ENCODE measurements at places on chromosomes 7 and 10.

GRCh38 chr10:67200913-67201564 lies 275.2 kb downstream of the LRRTM3 start:
- no peak for DNase-seq

- DNase-seq, result no peak
These were observed 61.0 kb downstream of the CFAP46 start for GRCh38 chr10:132881186-132881920.

DNA sequence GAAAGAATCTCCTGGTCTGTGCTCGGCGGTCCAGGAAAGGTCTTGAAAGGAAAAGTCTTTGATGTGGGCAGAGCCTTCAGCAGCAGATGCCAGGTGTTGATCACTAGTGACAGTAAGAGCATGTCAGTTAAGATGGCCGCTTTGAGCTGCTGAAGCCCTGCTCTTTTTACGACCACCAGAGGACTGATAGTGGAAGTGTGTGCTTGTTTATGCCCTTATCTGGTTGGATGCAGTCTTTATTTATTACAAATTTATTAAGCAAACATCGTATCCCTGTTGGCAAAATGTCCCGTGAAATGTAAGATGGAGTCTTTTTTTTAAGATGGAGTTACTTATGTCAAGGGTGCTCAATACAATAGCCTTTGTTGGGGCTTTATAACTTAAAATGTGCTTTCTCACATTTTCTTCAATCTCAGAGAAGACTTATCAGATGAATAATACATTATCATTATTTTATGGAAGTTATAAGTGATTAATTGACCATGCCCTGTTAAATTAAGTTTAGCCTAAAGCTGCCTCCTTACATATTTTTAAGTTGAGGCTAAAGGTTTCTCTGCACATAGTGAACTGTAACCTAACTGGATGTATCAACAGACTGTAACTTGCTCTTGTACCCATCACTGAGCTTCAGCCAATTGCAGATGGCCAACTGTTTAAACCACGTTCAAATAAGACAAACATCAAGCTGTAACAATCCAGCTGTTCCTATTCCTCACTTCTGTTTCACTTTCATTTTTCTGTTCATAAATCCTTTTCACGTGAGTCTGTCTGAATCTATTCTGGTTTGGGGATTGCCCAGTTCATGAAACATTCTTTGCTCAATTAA lies 97.4 kb upstream of the PIK3CG start:
- DNase-seq, result peak; percentile 60

GRCh38 chr10:123786896-123787295 lies 104.7 kb downstream of the CPXM2 start:
- no peak for DNase-seq

DNA sequence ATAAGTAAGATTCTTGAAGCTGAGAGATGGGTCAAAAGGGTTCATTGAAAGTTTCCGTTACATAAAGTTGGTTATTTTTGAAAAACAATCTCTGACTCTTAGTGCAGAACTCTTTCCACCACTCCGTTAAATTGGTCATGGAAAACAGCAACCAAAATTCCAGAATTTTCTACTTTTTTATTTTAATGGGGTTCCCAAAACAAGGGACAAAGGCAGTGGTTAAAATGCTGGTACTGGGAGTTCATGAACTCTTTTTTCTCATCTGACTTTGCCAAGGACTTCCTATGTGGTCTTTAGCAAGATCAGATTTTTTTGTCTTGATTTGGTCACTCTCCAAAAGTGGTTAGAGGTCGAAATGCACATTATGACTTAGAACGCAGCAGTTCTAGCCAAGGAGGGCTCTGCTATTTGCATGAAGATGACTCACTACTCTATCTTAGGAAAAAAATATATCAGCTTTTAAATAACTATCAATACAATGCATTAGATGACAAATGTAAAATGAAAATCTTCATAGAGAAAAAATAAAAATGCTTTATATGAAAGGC lies 145.7 kb downstream of the REEP3 start:
- peak; percentile 86 for DNase-seq

GRCh38 chr7:122256046-122256445 lies 48.5 kb downstream of the FEZF1 start:
- no peak for DNase-seq

DNA sequence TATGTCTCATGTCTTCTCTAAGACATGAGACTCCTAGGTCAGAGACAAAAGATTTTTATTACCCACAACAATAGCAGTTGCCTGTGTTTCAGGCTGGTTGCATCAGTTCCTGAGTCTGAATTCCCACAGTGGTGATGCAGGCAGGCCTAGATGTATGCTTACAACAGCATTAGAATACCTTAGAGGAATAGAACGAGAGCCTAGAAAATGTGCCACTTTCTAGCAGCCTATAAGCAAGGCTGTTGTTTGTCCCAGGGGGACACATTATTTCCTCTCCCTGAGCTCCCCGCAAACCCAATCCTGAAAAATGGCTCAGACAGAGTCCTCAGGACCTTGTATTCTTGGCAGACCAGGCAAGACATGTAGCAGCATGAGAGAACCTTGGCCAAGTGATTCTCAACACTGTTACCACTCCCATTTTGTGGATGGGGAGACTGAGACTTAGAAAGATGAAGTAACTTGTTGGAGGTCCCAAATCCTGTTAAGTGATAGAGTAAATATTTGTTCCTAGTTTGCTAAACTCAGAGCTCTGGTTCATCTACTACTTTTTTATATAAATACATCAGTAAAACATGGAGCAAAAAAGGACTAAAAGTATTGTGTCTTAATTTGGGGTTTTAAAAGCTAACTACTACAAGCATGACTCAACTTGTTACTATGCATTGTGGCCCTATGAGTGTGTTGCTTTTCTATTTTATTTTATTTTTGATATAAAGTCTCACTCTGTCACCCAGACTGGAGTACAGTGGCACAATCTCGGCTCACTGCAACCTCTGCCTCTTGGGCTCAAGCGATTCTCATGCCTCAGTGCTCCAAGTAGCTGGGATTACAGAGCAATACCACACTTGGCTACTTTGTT lies 14.2 kb downstream of the VTI1A start:
- peak; percentile 87 for DNase-seq

GRCh38 chr7:113548137-113548536 lies 370.7 kb downstream of the PPP1R3A start:
- DNase-seq, result no peak

DNA sequence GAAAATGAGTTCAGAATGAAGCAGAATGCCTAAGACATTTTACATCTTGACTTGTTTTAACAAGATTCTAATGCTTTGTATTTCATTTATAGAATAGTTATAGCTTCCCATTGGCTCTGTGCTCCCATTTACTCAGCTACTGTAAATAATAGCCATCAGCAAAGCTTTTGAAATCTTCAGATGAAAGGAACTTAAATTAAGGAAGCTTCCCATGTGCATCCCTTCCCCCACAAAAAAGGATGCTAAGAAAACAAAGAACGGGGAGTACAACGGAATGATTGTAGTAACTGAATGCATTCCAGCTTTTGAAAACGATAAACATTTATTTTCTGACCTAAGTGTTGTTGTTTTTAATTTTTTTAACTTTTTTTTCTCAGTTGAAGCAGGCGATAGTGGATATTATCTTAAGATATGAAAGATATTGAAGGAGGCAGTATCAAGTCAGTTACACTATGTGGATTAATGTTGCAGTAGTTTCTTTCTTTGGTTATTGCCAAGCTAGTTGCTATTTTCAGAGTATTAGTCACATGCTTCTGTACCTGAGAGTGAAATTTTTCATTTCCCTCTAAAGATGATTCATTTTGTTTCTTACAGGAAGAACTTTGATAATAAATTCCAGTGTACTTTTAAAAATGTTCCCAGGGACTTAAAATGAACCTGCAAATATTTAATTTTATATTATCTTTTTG lies 129.2 kb downstream of the KCND2 start:
- peak; percentile 3 for DNase-seq

DNA sequence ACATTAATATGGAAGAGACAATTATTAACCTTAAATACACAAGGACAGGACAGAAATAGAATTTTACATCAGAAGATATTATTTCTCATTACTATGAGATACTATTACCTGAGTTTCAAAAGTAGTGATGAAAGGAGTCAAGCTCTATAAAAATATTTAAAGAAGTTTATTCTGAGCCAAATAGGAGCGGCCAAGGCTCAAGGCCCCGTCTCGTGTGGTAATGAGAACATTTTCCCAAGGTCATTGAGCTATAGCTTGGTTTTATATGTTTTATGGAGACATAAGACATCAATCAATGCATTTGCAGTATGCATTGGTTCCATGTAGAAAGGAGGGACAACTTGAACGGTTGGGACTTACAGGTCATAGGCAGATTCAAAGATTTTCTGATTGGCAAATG lies 29.4 kb upstream of the ZMYND11 start:
- DNase-seq, result no peak

DNA sequence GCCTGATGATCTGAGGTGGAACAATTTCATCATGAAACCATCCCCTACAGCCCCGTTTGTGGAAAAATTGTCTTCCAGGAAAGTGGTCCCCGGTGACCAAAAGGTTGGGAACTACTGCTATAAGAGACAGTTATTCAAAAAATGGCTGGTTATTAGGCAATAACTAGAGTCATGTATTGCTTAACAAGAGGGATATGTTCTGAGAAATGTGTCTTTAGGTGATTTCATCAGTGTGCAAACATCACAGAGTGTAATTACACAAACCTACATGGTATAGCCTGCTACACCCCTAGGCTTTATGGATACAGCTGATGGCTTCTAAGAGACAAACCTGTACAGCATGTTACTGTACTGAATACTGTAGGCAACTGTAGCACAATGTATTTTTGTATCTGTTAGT lies 71.3 kb upstream of the CSTF2T start:
- DNase-seq, result peak; percentile 52

- peak; percentile 38 for DNase-seq
These were observed 127.2 kb downstream of the PPP1R17 start for GRCh38 chr7:31814187-31814586.

DNA sequence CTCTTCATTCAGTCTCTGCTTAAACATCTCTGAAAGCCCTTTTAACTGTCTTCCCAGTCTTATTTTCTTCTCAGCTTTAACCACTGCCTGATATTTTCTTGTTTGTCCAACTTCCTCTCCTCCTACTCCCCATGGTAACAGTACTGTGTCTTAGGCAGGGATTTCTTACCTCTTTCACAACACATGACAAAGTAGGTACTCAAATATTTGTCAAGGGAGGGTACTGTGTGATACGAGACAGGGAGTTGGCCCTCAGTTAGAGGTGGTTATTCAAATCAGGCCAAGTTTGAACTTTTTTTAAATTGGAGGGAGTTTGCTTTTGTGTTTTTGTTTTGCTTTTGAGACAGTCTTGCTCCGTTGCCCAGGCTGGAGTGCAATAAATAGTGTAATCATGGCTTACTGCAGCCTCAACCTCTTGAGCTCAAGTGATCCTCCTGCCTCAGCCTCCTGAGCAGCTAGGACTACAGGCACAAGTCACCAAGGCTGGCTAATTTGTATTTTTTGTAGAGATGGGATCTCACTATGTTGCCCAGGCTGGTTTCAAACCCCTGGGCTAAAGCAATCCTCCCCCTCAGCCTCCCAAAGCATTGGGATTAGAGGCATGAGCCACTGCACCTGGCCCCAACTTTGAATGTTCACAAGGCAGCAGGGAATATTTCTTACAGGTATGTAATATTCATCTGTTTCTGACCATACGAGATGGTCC lies 2.5 kb upstream of the KPNA7 start:
- peak; percentile 46 for DNase-seq

DNA sequence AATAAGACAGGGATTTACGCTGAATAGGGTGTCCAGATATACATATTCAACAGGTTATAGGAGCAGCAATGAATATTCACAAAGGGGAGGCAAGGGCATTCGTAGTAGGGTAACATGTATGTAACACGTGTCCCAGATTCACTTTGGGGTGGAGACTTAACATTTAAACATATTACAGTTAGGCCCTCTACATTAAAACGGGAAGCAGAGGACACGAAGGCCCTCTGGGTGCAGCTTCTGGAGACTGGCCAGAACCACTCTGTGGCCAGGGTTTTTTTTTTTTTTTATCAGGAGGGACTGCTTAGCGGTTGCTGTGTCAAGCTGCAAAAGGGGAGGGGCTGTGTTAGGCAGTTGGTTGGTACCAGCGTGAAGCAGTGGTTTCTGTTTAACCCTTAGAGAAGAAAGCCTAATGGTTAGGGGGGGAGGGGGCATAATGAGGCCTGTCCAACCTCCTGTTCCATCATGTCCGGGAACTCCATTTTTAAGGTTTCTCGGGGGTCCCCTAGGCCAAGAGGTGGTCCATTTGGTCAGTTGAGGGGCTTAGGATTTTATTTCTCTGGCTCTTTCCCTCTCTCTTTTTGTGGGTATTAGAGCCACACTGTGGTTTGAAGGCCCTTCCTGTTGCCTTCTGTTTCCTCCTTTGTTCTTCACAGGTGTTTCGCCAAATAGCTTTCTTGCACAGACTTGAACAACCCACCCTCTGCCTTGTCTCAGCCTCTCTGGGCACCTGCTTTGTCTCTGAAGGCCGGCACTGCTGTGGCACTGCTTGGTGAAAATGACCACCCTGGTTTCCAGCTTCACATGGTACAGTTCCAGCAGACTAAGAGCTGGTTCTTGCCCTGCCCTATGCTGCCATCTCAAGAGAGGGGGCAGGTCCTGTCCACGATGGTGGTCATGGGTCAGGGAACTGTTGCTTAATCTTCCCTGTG lies 26.4 kb downstream of the PRF1 start:
- peak; percentile 59 for DNase-seq

- DNase-seq, result no peak
These were observed 72.8 kb upstream of the NMT2 start for GRCh38 chr10:15241306-15241705.

GRCh38 chr10:102951316-102951715 lies 33.2 kb downstream of the CNNM2 start:
- peak; percentile 23 for DNase-seq

GRCh38 chr7:68470836-68471435 lies 1127.3 kb upstream of the AUTS2 start:
- no peak for DNase-seq

GRCh38 chr10:8404721-8405120 lies 350.2 kb downstream of the GATA3 start:
- no peak for DNase-seq

DNA sequence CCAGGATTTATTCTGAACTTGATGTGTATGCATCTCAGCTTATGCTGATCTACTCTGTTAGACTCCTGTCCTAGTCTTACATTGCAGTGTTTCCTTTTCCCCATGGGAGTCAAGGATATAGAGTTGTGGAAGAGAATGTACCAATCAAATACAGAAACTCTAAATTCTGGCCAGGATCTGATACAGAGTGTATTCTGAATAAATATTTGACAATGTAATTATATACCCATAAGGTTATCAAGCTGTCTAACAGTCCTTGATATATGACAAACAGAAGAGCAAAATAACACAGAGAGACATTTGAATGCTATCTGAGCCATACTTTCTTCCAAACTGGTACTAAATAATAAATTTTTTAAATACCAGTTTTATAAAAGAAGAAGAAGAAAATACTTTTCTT lies 116.8 kb downstream of the ETV1 start:
- DNase-seq, result no peak

- DNase-seq, result no peak
These were observed 178.4 kb downstream of the NSUN6 start for GRCh38 chr10:18472977-18473376.

DNA sequence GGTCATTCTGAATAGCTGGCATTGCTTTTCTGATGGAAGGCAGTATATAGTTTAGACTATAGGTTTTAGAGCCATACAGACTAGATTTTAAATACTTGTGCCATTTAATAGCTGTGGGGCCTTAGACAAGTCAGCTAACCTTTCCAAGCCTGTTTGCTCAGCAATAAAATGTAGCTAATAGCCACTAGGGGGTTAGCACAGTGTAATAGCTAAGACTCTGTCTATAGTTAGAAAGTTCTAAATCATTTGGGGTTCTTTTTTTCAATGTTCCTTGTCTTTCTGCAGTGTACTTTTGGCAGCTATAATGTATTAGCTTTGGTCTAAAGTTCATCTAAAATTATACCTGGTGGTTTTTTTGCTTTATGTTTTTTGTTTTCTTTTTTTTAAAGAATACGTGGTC lies 7.5 kb upstream of the KIFBP start:
- DNase-seq, result peak; percentile 47

GRCh38 chr10:132355297-132355696 lies 23.3 kb downstream of the LRRC27 start:
- DNase-seq, result no peak

Measured in GM23248 (cell line).